DMS 273 treated with DMSO at 0.1 percent for 48 hours (cell line): ENCODE measurements at places on chromosomes 16 and 17.

DNA sequence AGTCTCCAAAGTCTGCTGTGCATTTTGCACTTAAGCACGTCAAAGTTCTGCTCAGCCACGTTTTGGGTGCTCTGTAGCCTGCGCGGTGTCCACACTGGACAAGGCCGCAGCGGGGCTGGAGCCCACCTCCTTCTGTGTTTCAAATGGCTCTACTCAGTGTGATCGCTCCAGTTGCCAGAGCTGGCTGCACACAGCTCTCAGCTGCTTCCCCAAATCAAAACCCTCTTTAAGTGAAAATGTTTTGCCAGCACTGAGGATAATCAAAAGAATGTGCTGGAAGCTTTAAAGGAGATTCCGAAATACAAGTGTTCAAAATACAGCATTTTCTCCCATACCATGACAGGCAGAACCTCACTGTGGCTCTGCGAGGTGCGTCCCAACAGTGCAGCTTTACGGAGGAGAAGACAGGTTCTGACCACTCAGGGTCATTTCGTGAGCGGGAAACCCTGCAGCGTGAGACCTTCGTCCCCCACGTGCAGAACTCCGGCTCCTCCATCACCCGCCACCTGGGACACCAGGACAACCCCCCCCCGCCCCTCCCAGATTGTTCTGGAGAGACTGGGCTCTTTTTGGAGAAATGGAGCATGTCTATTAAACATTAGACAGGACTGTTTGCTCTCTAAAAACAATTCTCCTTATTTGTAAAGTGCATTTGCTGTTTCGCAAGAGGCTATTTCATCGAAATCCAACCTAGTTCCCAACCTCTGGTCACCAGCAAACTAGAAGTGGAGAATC, 16.6 kb downstream of the TBC1D16 start:
- no peak for DNase-seq

DNA sequence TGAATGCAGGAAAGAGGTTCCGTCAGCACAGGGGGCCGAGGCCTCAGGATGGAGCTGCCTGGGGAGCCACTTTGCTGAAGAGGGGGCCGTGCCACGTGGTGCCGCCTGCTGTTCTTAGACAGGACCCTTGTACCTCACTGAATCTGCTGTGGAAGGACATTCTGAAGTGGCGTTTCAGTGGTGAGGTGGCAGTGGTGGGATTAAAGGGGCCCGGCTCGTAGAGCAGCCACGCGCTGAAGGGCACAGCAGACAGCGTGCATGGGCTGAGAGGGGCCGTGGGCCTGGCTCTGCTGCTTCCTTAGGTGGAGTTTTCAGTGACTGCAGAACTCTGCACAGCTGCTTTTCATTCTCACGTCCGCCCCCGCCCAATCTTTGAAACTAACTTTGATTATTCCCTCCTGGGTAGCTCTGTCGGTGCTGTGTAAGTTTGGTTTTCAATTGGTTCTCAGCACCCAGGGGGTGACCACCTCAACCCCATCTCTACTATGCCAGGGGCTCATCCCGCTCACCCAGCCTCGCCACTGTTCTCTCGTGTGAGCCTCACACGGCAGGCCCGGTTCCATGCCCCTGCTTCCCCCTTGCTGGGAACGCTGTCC, 70.3 kb downstream of the SEC14L1 start:
- DNase-seq, result no peak

GRCh38 chr16:51407199-51407598, 256.1 kb upstream of the SALL1 start:
- DNase-seq, result no peak

GRCh38 chr16:24234737-24235136, 21.4 kb upstream of the CACNG3 start:
- no peak for DNase-seq

DNA sequence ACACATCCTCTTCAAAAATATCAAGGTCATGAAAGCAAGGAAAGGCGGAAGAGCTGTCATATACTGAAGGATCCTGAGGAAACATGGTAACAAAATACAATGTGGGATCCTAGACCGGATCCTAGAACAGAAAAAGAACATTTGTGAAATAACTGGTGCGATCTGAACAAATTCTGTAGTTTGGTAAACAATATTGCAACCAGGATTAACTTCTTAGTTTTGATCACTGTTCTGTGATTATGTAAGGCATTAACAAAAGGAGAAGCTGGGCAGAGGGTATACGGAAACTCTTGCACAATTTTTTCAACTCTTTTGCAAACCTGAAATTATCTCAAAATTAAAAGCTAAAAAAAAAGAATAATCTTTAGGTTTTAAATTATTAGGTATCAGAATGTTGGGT, 109.7 kb downstream of the TRIM37 start:
- no peak for DNase-seq
